ENCODE measurements at places on chromosomes 3 and 15.

DNA sequence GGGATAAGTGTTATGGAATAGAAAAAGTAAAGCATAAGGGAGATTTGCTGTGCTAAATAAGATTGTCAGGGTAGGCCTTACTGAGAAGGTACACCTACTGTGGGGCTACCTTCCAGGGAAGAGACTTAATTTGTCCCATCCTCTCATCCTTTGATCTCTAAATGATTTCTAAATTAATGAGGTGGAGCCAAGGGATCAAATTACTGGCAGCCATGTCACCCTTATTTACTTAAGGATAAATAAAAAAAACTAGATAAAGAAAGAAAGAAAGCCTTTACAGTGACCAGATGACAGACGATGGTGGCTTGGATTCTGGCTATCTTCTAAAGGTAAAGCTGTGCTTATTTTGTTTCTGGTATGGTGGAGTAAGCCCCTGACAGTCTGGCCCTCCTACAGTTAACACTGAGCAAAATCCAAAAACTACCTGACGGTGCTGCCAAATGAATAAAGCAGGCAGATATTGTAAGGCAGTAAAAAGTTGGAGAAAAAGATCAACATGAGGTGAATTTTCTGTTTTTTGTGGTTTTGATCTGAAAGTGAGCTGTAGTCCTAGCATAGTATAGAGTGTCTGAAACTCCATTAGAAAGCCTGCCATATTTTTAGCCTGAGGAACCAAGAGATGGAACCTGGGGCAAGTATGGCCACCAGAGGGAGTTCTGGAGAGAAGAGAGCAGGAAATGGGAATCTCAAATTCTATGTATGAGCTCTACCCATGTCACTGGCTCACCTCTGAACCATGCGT is 285.1 kb upstream of the MANF start:
- no peak for DNase-seq

- DNase-seq = no peak
These were observed 49.3 kb downstream of the HACD2 start for GRCh38 chr3:123535580-123535979.

GRCh38 chr3:87109465-87109864 is 117.6 kb upstream of the CHMP2B start:
- no peak for DNase-seq

DNA sequence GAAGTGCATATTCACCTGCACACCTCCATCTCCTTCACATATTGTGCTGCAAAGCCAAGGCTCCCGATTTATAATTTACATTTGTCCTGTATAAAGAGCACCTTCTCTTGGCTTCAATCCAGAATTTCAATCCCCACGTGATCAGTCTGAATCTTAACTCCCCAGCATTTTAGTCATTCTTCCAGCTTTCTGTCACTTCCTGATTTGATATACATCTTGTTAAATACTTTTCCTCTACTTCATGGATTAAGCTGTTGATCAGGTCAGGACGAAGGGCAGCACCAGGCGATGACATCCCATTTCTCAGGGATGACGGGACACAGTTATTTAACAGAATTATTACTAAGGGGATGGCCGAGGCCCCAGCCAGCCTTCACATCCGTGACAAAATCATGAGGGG is 212.5 kb downstream of the EPHB1 start:
- DNase-seq = no peak

DNA sequence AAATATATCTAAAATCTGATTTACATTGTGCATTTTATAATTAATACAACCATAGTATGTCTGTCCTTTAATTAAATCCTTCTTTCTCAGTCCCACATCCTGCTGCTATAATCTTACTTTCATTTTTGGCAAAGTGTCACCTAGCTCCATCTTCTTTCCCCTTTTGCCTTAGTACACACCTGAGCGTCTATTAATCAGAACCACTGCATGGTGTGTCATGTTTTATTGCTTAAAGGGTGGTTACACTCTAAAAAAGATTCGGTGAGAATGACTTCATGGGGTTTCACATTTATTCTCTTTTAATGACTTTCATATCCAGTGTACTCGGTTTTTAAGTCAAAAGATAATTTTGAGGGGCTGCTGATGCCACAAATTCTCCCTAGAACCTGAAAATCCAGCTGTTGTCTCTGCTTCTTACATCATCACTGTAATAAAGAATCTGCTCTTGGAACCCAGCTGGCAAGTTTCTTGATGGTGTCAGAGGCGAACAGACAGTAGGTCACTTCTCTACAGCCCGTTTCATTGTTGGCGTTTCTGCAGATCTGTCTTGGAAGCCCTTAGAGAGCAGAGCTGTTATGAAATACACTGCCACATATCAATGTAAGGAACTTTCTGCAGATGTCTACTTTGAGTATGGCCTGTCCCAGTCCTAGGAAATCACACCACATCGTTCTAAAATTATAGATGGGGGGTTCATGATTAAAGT is 99.7 kb downstream of the TIGIT start:
- no peak for DNase-seq

DNA sequence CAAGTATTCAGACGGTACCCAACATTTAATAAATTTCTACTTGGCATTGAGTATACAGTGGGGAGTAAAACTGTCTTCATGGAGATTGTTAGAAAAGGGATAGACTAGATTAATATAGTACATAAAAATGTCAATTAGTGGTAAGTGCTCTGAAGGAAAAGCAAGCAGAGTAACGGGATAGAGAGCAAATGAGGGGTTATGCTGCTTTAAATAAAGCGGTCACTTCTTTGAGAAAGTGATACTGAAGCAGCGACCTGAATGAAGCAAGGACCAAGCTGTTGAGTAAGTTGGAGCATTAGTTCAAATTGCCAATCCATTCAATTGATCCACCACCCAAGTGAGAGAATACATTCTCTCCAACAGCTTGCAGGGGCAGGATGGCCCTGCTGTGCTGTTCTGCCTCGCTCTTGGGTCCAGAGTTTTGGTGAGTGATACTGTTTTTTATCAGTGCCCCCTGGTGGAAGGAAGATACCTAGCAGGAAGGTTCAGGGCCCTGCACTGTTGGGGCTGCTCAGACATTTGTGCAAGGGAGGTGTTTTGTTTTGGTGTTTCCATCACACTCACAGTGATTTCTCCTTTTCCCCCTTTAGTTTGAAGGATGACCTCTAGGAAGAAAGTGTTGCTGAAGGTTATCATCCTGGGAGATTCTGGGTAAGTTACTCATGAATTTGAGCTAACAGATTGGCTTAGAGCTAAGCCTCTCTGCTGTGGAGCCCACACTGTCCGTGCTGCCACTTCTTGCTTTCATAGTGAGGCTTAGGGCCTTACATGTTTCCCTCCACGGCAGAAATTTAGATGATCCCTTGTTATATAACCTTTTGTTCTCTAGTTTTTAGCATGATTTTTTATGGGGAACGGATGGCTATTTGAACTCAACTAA is 69.0 kb downstream of the RAB7A start:
- DNase-seq = peak; percentile 80

DNA sequence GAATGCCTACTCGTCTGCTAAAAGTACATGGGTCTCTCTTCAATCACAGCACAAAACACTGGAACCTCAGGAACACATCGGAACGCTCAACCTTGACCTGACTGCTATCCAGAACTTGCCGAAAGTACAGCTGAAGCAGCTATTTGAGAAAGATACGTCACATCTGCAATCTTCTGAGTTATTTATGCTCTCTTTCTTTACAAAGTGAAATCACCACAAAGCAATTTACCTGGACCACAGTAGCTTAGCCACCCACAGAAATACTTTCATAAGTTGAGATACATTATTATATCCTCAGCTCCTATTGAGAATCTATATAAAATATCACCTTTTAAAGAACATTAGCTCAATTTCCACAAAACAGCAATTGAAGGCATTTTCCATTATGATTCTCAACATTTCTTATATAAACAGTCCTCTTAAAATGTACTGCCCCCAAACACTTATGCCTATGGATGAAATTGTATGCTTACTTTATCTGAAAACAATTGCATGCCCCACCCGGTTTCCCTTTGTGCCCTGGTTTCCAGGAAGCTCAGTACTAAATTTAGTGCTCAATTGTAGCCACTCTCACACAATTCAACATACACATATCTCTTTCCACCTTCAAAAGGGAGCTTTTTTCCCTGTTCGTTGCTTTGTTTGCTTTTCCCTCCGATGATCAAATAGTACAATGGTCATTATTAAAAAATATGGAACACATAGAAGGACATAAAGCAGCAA is 31.8 kb downstream of the HEG1 start:
- no peak for DNase-seq

- no peak for DNase-seq
These were observed 109.5 kb upstream of the PLXNA1 start for GRCh38 chr3:126873416-126873815.

GRCh38 chr3:134949150-134949549 is 154.1 kb downstream of the EPHB1 start:
- DNase-seq = no peak

DNA sequence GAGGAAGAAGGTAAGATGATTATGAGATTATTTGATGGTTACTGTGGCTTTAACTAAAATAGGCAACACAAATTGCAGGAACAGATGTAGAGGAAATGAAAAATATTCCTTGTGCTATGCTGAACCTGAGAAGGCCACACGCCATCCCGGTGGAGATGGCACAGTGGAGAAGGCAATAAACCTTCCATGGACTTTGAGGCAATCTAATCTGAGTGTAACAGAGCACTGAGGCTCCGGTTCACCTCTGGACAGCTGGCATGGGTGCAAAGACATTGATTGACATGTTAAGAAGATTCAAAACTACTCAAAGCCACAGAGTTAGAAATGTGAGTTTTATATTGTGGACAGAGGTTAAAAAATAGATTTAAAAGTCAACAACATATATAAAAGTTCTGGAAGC is 535.7 kb downstream of the AGBL1 start:
- no peak for DNase-seq

- DNase-seq = no peak
These were observed 41.3 kb downstream of the MEIS2 start for GRCh38 chr15:37059086-37059485.

Measured in activated CD8-positive, alpha-beta memory T cell treated with anti-CD3 and anti-CD28 coated beads, Interleukin-2, amount 10 ng/mL, durations not matched to agents 7 days and 5 days (primary cell).